ENCODE measurements at places on chromosomes 12 and 14. TPM values are rescaled to one million over a fixed set of nuclear protein-coding genes. Genes with fewer than 3 reads are reported as not detected.

DNA sequence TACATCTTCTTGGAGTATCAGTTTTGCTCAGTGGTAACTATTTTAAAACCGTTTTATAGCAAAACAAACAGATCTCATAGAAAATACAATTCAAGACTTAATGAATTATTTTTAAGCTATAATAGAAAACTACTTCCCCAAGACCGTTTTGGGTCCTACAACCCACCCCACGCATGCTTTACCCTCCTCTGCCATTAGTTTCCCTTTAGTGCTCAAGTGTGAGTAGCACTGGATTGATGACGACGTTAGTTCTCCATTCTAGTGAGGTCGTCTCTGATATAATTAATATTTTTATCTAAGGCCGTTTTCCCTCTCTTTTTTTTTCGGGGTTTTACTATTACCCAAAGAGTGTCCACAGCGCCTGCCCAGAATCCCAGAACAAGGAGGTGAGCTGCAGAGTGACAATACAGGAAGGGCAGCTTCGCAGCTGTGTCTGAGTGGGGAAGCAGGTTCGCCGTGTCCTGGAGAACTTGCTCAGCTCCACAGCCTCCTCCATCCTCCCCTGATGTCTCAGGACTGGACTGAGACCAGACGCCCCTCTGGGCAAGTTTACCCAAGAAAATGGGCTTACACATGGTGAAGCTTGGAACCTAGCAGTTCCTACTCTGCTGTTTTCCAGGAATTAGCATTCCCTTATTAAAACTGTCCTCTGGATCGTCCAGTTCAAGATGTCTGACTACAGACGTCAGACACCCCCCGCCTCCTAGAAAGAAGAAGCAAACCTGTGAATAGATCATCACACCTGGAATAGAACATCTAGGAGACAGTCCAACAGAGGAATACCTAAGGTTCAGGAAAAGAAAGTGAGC, 31.9 kb upstream of the MON2 start:
- no peak for DNase-seq

DNA sequence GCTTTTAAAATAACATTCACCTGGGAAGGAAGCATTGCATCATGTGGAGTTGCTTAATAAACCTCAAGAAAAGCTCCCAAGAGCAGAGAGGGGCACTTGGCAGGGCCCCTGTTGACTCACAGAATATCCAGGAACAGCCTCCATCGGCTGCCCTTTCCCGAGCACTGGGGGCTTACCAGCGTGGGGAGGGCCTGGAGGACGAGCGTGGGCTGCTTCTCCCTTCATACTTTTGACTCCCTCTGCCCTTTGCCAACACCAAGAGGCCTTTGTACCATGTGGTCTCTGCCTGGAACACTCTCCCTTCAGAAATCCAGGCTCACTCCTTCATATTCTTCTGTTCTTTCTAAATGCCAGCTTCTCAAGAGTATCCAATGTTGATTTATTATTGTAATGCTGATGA, 492.1 kb upstream of the TMEM132C start:
- no peak for DNase-seq

DNA sequence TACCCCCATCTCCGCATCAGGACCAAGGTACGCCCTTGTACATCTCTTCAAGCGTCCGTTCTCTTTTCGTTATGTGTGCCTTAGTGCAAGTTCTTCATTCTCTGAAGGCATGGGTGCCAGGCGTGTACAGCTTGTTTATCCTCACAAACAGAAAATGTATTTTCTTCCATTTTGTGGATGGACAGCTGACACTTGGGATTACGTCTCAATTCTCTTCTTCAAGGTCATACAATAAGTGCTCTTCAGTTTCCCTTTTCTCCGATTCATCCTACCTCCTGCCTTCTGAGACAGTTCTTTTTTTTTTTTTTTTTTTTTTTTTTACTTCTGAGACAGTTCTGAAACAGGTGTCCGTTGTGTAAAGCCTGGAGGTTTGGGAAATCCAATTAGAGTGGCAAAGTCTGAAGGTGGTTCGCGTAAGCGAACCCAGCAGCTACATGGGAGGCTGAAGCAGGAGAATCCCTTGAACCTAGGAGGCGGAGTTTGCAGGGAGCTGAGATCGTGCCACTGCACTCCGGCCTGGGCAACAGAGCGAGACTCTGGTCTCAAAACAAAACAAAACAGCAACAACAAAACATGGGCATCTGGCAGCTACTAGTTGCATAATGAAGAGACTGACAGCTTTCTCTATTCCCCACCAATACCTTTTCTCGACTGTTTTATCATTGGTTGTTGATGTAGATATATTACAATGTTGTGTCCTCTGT, 734 bp downstream of the COX6A1 start:
- DNase-seq = no peak

DNA sequence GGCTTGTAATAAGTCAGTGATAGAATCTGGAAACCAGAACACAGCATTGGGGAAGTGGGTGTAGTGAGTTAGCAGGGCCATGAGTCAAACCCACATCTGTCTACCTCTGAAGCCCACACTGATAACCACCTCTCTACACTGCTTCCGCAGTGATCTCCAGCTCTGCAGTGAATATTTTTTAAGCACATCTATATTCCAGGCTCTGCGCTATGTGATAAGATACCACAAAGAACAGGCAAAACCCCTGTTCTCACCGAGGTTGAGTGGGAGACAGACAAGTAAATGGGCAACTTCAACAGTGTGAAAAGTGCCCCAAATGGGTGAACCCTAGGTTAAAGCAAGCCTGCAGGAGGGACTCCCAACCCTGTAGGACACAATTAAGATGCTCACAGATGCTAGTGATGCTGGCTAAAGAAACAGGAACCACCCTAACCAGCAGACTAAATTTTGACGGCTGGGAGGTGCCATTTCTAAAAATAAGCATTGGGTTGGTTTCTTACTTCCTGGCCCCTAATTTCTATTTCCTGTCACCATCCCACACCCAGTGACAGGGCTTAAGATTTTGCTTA, 375.0 kb downstream of the DPF3 start:
- no peak for DNase-seq

DNA sequence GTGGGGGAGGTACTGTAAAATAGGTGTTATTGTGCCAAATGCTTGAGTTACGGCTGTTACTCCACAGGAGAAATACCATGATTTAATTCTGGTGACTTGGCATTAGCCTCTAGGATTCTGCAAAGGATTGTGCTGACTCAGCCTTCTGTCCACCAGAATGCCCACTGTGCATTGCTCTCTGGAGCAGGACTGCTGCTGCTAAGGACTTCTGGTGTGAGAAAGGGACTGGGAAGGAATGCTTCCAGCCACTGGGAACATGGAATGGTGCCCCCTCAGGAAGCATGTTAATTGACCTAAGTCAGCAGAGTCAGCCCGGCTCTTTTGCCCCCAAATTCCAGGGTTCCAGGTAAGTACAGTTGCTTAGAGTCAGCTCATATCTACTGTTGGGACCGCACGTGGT, 32.9 kb downstream of the ZFHX2 start:
- DNase-seq = no peak

DNA sequence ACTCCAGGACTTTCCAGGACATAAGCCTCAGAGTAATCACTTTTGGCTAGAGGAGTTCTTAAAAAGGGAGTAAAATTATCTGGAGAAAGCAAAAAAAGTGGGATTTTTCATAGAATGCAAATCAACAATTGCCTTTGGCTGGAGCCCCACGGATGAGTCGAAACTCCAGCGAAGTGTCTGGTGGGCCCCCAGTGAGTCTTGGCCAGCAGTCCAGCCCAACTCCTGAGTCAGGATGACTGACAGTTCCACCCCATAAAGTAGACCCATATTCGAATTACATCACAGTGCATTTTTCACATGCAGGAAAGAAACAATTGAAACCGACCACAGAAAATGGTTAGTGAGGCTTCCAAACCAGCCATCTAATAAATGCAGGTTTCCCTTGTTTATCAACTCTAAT, 265.7 kb downstream of the BCL11B start:
- DNase-seq = no peak

- DNase-seq = no peak
These were observed 14.6 kb upstream of the DENND5B start for GRCh38 chr12:31605531-31605930.

DNA sequence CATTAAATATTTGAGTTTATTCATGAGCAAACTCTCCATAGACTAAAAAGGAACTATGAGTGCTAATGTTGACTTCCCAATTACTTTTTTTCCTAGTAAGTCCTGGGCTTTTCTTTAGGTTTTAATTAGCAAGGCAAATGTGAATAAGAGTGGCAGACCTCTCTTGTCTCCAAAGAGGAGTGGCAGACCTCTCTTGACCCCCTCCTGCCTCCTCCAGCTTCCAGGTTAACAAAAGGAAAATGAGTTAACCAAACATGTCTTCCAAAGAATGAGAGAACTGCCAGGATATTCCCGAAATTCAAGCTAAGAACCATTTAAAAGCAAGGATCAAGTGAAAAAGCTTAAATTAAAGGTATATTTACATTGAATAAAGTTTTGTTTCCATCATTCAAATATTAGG, 253.2 kb downstream of the MDGA2 start:
- no peak for DNase-seq

- no peak for DNase-seq
These were observed 37.5 kb downstream of the SLC38A4 start for GRCh38 chr12:46788072-46788887.

GRCh38 chr12:12701457-12701856, 5.5 kb upstream of the GPR19 start:
- DNase-seq = no peak

DNA sequence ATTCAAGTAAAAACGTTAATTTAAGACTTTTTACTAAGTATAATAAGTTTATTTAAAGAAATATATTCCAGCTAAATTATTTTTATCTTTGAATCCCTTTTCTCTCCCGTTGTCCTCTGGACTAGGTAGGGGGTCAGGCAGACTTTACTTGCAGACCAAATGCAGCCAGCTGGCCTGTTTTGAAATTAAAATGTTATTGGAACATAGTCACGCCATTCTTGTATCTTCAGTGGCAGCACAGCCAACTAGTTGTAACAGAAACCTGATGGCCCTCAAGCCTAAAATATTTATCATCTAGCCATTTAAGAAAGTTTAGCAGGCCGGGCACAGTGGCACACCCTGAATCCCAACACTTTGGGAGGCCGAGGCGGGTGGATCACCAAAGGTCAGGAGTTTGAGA, 52.7 kb downstream of the BCAT1 start:
- no peak for DNase-seq

DNA sequence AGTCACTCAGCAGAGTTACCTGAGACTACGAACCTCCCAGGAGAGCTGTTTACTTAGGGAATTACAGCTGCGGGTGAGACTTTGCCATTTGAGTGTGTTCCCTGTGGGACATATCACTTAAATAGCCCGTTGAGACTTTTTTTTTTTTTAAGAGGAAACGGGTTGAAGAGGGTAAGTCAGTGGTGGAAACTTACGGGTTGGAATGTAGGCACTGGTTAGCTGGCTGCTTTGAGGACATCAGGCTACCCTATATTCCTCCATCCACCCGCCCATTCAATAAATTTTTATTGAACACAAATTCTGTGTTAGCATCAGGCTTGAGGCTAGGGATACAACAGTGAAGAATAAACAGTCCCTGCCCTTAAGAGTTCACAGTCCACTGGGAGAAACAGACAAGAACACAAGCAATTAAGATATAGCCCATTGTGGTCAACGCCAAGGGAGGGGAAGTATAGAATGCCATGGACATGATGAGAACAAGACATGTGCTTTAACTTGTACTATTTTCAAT, 88.1 kb upstream of the CPSF6 start:
- no peak for DNase-seq

- no peak for DNase-seq
These were observed 31.5 kb upstream of the SYNDIG1L start for GRCh38 chr14:74457565-74457895.

- DNase-seq = no peak
These were observed 70.8 kb upstream of the SRSF5 start for GRCh38 chr14:69696204-69696527.

Gene GPR84
- 0.33 TPM for total RNA-seq

Gene SERPINA1
- 8.6 TPM for total RNA-seq

Gene INHBE
- total RNA-seq = not detected

Gene ABHD4
- total RNA-seq = 18.7 TPM

Gene KITLG
- 19.2 TPM for total RNA-seq

Gene FGF23
- total RNA-seq = not detected

Gene AICDA
- 0.10 TPM for total RNA-seq
